ENCODE measurements at places on chromosomes 7 and 10.

DNA sequence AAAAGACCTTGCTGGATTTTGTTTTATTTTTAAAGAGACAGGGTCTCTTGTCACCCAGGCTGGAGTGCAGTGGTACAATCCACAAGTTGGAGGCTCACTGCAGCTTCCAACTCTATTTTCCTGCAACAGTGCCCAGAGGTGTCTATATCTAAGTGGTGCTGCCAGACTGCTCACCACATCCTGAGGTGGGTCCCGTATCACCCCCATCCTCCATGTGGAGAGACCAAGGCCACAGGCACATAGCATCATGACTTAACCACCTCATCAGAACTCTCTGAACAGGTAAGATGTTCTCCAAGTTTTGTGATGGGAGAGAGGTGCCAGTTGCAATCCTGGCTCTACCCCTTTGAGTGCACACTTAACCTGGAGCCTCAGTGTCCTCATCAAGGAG lies 98.2 kb downstream of the RNF216 start:
- no peak for DNase-seq

- DNase-seq: no peak
These were observed 42.5 kb upstream of the TMEM213 start for GRCh38 chr7:138755331-138755747.

DNA sequence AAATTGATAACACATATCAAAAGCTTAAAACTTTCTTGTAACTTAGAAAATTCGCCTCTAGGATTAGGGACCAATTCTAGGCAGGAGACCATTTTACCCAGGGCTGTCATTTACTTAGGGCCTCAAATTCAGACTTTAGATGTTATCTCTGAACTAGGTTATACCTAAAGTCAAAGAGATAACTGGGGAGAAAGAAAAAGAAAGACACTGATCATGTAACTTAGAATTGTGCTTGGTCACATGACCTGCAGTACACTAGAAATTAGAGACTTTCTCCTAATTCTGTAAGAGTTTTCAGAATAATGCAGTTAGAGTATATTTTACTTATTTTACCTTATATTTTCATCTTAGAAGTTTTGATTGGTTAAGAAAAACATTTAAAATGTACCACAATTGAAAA lies 16.7 kb downstream of the ASB4 start:
- no peak for DNase-seq

DNA sequence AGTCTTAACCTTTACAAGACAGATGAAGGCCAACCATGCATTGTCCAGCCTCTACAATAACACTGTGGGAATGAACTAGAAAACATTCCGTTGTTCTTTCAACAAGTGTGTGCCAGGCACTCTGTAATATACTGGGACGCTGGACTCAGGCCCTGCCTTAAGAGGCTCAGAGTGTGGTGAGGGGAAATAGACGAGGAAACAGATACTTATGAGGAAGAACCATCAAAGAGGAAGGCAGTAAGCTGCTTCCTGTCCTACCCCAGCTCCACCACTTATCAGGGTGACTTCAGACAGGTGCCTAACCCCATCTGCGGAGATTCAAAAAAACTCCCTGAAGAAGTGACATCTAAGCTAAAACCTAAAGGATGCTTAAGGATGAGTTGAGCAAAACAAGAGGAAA lies 8.9 kb upstream of the TRIM8 start:
- DNase-seq: no peak

- DNase-seq: no peak
These were observed 1.8 kb downstream of the PRXL2A start for GRCh38 chr10:80410122-80410521.

- DNase-seq: no peak
These were observed 47.6 kb upstream of the MGMT start for GRCh38 chr10:129419397-129419796.

DNA sequence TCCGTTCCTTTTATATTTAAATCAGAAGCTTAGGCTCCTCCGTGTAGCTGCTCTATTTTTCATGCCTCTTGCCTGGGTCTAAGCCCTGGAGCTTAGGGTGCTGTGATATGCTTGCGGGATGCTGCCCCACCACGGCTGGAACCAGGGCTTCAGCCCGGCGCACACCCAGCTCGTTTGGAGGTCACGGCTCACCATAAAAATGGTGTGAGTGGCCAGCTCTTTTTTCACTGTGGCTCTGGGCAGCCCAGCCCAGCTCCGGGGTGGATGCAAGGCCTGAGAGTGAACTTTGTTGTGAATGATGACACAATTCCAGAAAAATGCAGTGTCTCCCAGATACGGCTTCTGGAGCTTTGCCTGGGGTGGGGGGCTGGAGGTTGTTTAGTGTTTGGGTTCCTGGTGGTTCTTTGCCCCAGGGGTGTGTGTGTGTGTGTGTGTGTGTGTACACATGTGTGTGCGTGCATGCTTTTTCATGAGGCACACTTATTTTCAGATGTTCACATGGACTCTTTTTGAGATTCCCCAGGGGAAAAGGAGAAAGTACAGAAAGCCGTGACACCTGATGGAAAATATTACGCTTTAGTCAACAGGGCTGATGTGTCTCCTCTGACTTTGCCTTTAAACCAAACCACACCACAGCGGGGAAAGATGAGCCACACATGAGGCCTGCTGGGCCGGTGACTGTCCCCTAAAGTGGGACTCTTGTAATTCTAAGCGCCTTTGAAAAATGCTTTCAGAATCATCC lies 46.2 kb downstream of the GRK5 start:
- DNase-seq: no peak

- DNase-seq: no peak
These were observed 20.1 kb downstream of the CCSER2 start for GRCh38 chr10:84348447-84348846.

GRCh38 chr7:105806592-105807447 lies 69.6 kb downstream of the ATXN7L1 start:
- DNase-seq: no peak

All from NCI-H1694 (cell line).